Astrocyte of the spinal cord (primary cell): ENCODE measurements at places on chromosomes 3 and 15.
A peak's percentile ranks its signal among the peaks of the same experiment; 100 is the strongest.

DNA sequence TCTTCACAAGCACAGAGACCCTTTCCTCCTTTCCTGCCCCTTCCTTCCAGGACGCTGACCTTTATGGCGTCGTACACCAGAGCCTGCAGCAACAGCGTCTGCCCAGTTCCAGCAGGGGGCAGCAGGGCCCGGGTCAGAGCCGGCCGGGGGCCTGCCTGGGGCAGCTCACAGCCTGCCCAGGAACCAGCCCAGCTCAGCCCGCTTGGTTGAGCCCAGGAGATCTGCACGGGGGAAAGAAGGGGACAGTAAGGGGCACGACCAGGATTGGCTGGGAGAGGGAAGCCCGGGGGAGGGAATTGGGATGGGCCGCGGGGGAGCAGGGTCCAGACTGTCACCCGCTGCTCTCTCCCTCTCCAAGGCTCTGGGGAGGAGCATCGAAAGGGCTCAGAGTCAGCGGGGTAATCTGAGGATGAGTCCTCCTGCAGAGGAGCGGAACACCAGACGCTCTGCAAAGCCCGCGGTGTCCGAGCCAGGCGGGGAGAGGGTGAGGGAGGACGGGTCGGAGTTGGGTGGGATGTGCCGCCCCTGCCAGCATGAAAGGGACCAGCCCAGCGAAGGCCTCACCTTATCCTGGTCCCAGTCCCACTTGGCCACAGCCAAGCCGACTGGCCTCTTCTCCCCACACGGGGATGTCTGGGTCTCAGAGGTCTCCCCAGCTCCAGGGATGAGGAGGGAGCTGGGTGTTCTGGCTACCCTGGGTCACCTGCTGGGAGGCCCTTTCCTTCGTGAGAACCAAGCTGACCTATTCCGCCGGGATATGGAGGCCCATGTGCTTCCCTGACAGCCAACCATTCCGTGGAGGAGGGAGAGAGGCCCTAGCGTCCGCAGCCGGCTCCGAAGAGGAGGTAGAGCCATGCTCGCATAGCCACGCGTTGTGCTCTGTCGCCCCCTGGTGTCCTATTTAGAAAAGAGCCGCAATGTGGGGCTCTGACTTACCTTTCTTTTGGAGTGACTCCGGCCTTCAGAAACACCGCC, 7.4 kb upstream of the IGDCC3 start:
- DNase-seq: peak; percentile 75

DNA sequence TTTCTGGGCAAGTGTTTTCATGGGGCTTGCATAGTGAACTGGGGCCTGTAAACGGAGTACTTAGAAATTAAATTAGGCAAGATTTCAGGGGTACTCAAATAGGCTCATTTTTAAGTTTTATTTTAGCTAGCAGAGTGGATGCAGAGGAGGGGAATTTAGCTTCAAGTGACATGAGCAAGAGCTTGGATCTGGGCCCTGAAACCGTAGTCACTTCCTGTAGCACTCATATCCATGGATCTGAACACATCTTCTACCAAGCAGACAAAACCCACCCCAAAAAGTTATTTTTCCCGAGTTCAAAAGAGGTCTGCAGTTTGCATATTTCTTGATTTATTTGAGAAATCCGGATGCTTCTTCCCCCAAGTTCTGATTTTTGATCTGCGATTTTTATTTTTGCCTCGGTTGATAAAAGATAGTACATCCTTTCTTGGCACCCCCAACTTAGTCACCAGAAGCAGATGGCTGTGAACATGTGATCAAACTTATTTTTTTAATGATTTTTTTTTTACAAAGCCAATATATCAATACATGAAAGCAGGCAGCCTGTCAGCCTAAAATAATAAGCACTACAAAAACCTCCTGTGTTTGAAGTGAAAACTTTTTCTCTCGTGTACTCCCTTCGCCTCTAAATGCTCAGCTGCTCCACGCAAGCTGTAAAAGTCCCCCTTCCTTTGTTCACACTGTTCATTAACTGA, 36.6 kb upstream of the STT3B start:
- peak; percentile 16 for DNase-seq

DNA sequence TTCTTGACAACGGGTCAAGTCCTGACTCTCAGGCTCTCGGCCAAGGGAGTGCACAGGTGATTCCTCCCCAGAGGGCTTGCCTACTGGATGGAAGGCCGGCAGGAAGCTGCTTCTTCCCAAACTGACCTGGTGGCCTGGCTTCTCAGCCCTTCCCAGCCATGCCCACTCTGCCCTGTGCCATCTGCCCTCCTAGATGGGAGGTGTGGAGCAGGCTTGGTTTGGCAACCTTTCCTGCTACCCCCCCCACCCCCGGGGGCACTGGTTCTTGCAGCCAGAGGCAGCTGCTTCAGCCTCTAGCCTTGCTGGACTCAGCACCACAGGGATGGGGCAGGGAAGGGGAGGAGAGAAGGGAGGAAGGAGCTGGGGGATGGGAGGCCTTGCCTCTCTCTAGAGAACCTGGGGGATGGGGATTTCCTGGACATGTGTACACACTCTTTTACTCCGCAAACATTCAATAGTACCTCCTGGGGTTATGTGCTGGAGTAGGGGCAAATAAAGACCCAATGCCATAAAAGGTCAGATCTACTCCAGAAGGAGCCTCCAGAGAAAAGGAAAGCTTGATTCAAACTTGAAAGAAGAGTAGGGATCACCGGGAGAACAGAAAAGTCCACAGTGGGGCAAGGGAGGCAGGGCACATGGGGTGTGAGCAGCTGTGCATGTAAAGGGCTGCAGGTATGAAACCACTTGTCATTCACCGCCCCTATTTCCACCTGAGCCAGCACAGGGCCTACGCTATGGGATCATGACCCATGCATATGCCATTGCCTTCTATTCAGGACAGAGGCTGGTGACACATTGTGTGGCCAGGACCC, 4.2 kb upstream of the DAPK2 start:
- DNase-seq: no peak

- DNase-seq: no peak
Observed at GRCh38 chr15:43106486-43106829, 620 bp upstream of the UBR1 start.

DNA sequence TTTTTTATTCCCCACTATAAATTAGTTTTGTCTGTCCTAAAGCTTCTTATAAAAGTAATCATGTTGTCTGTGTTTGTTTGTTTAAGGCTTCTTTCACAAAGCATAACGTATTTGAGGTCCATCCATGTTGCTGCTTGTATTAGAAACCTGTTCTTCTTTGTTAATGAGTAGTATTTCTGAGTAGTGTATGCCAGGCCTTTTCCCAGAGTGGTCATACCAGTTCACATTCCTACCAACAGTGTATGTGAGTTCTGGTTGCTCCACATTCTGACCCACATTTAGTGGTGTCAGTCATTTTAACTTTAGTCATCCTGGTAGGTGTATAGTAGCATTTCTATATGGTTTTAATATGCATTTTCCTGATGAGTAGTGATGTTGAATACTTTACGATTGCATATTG, 98.6 kb downstream of the NEO1 start:
- no peak for DNase-seq

GRCh38 chr15:88484682-88485331, 17.3 kb downstream of the MRPS11 start:
- peak; percentile 12 for DNase-seq

DNA sequence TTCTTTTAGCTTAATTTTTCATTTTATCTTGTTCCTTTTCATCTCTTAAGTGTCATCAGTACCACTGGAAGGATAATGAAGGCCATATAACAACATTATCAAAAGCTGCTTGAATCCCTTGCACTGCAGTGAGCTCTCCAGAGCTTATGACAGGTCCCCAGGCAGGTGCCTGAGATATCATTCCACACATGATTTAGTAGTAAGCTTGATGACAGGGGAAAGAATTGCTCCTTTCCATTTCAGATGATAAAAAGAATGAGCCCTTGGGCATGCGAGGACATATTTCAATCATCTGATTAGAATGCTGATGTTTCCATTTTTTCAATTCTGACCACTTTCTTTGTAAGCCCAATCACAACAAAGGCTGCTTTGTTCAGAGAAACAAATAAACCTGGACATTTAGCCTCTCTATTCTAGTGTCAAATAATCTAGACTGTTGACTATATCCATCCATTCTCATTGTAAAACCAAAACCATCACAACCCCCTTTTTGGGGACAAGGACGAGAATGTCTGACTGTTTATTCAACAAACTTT, 567.8 kb downstream of the IGSF11 start:
- no peak for DNase-seq

GRCh38 chr3:190840146-190840545, 22.3 kb downstream of the GMNC start:
- no peak for DNase-seq

DNA sequence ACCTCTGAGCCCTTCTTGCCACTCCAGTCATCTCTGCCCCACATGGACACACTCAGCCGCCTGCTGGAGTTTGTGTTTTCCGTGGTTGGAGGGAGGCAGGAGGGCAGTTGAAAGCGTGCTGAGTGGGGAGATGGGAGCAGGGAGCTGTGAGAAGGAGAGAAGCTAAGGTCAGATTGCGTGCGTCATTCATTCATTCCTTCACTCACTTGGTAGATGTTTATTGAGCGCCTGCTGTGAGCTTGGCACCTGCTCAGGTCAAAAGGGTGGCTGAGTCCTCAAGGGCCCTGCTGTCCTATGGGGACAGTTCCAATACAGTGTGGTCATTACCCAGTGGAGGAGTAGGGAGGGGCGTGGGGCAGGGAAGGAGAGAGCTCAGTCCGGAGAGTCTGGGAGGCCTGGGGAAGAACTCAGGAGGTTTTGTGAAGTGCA, 23.5 kb downstream of the LIMD1 start:
- DNase-seq: peak; percentile 87

DNA sequence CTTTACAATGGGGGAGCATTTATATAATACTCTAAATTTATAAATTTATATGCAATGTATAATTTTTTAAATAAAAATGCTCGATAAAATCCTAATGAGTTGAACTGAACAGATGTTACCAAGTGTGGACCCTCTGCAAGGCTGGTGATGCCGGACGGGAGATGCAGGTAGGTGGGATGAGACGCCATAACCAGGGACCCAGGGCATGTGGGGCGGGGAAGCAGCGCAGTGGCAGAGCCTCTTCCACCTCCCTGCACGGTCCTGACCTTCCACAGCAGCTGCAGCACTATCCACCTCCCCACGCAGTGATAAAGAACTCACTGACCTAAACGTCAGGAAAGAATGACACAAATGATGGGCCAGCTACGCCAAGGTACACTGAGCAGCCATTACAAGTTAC, 12.8 kb downstream of the PCSK6 start:
- no peak for DNase-seq

DNA sequence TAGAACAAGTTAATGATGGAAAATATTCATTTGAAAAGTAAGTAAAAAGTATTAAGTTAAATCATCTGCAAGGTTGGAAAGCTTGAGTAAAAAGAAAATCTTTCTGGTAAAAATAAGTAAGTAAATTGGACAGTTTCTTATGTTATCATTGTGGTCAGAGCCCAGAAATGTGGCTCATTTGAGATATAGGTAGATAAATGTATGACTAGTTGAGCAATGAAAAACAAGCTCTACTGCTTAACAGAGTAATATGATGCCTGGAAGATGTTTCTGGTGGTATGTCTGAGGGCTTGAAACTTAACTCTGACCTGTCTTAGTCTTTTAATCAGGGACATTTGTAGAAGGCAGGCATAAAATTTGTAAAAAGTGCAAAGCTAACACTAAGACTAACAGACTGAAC, 444.0 kb downstream of the MFSD1 start:
- no peak for DNase-seq

- DNase-seq: no peak
Observed at GRCh38 chr3:14179795-14180194, 1.2 kb downstream of the LSM3 start.
